Chondrocyte (in vitro differentiated cells): ENCODE measurements at places on chromosomes 2 and 18. TPM values are rescaled to one million over a fixed set of nuclear protein-coding genes. Genes with fewer than 3 reads are reported as not detected.

DNA sequence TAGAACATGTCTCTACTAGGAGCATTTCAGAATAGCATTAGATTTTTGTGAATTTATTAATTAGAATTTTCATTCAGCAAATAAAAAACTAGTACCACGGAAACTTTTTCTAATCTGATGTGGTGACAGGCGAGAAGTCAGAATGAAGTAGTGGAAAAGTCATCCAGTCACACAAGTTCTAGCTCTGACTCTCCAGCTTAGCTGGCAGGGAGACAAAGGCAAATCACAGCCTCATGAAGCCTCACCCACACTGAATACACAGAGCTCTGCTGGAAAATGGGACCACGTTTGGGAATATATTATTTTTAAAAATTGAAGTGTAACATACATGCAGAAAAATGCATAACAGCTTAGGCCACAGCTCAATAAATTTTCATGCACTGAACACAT, 86.1 kb downstream of the L3MBTL4 start:
- no peaks in the 10 kb centered on the region for H3K4me1 ChIP-seq
- no peak for DNase-seq
- peaks cover 3% of the 10 kb centered on the region for H3K27me3 ChIP-seq
- H3K36me3 ChIP-seq = no peaks in the 10 kb centered on the region
- H3K4me3 ChIP-seq = no peak overlapping the region

Gene DSC2
- 0.58 to 2.3 TPM (median 2.0 TPM) in 3 replicates for total RNA-seq

GRCh38 chr2:170929686-170930050, 615 bp downstream of the GORASP2 start:
- H3K4me3 ChIP-seq = peak overlapping the region; percentile 97
- H3K36me3 ChIP-seq = peaks cover 3% of the 10 kb centered on the region
- H3K27me3 ChIP-seq = no peaks in the 10 kb centered on the region
- peak overlapping the region; percentile 97 for H3K27ac ChIP-seq
- DNase-seq = no peak

DNA sequence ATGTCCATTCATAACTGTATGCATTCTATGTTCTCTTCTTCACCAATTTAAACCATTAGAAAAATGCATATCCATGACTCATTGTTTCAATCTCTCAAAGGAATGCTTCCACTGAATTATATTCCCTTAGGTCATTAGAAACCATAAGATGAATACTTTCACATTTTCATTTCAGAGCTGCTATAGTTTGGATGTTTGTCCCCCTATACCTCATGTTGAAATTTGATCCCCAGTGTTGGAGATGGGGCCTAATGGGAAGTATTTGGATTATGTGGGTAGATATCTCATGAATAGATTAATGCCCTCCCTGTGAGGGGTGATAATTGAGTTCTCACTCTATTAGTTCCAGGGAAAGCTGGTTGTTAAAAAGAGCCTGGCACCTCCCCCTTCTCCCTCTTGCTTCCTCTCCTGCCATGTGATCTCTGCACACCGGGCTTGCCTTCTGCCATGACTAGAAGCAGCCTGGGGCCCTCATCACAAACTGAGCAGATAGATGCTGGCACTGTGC, 35.7 kb downstream of the THUMPD2 start:
- H3K27me3 ChIP-seq = no peaks in the 10 kb centered on the region
- H3K4me3 ChIP-seq = no peak overlapping the region
- DNase-seq = no peak
- peak overlapping the region; percentile 90 for H3K27ac ChIP-seq
- H3K4me1 ChIP-seq = peaks cover 25% of the 10 kb centered on the region
- peaks cover 9% of the 10 kb centered on the region for H3K36me3 ChIP-seq

DNA sequence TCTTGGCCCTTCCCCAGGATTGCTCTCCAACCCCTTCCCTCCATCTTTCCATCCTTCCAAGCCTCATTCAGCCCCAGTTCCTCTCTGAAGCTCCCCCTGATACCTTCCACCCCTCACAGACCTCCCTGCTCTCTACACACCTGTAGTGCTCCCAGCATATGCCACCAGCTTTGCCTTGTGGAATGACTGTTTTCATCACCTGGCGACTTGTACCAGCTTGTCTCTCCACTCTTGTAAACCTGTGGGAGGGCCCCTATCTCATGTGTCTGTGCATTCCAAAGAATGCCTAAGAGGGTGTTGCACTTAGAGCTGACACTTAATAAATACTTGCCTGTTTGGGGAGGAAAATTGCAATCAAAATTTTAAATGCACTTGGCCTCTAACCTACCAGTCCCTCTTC, 198.7 kb downstream of the BCL11A start:
- no peak overlapping the region for H3K4me3 ChIP-seq
- no peak overlapping the region for H3K27ac ChIP-seq
- peaks cover 3% of the 10 kb centered on the region for H3K27me3 ChIP-seq
- DNase-seq = no peak

GRCh38 chr2:95761556-95761955, 169.8 kb downstream of the TRIM43 start:
- H3K4me1 ChIP-seq = no peaks in the 10 kb centered on the region
- peaks cover 5% of the 10 kb centered on the region for H3K27me3 ChIP-seq
- H3K27ac ChIP-seq = no peak overlapping the region
- no peak overlapping the region for H3K4me3 ChIP-seq

- H3K4me1 ChIP-seq = peaks cover 35% of the 10 kb centered on the region
- H3K36me3 ChIP-seq = no peaks in the 10 kb centered on the region
Measured at GRCh38 chr18:8988260-8988871, 114.1 kb upstream of the NDUFV2 start.
